Activated CD4-positive, alpha-beta T cell treated with anti-CD3 and anti-CD28 coated beads for 36 hours (primary cell): ENCODE measurements at places on chromosomes 5 and 9.

GRCh38 chr5:109230369-109230768 lies 179.4 kb downstream of the PJA2 start:
- DNase-seq = no peak

DNA sequence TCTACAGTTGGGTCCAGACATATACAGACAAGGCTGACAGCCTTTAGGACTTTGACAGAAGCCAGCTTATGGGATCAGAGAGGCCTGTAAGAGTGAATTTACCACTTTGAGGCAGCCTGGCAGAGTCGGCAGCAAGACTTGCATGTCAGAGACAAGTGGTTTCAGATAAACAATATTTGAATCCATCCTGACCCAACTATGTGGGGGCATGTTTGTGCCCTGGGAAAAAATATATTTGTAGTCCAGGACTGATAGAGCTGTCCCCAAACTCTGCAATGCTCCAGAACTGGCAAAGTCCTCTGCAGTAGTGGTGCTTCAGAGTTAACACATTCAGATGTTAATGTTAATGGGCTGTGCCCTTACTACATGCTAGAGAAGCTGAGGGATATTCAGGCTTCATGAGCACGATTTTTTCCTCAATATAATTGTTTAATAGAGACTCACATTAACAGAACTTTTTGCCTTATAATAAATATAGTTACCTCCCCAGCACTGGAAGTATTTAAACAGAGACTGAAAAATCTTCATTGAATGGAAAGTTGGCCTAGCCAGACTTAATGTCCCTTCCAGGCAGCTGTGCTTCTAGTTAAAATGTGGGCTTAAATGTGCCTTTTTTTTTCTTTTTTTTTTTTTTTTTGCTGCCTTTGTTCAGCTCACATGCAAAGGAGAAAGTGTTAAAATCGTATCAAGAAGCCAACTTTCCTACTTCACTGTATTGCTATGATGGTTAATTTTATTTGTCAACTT lies 42.9 kb downstream of the FEM1C start:
- no peak for DNase-seq

- no peak for DNase-seq
Measured at GRCh38 chr9:87731321-87731720, 5.4 kb downstream of the CTSL start.

DNA sequence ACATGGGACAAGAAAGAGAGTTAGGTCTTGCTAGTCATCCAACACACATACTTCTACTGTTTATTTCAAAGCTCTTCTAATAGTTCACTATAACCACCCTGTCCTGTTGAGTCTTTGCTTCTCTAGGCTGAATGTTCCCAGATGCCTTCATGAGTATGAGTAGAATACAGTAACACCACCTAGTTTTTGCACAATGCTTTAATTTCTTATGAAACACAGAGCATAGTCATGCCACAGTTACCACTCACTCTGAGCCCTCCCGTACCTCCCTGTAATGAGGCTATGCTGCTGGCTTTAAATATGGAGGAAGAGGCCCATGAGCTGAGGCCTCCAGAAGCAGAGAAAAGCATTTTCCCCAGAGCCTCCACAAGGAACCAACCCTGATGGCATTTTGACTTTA lies 75.0 kb upstream of the SLC1A3 start:
- DNase-seq = no peak

- DNase-seq = no peak
Measured at GRCh38 chr5:170478306-170478705, 25.5 kb upstream of the KCNIP1 start.

- DNase-seq = no peak
Measured at GRCh38 chr5:174316326-174316725, 270.8 kb downstream of the NSG2 start.

DNA sequence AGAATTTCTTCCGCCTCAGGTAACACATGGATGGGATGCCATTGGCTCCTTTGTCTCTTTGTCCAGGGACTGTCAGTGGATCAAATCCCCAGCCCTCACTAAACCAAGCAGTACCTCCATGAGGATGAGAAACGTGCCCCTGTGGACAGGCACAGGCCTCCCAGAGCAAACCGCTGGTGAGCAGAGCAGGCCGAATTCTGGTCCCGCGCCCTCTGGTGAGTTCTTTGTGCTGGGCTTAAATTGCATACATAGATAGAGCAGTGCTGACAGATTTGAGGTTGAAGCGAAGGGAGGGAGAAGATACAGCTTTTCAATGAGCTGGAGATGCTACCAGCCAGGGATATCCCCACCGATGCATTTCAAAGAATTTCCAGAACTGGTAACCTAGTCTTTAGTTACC lies 143.8 kb downstream of the HSD17B3 start:
- DNase-seq = no peak

- peak; percentile 23 for DNase-seq
Measured at GRCh38 chr5:32595118-32595517, 9.8 kb downstream of the SUB1 start.

DNA sequence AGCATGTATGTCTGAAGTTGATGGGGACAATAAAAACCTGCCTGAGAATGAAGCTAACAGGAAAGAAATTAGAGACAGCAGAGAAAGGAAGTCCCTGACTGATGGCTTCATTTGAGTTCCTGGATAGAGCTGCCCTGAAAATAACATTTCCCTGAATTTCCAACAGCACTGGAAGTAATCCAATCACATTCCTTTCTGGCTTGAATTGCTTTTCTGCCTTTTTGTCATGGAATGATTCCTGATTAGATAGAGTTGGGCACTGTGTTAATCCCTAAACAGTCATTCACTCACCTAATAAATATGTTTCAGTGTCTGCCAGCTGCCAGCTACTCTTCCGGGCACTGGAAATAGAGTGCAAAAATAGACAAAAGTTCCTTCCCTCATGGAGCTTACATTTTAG lies 30.0 kb upstream of the SH3RF2 start:
- no peak for DNase-seq

GRCh38 chr5:131899686-131900085 lies 45.8 kb downstream of the MEIKIN start:
- DNase-seq = no peak

DNA sequence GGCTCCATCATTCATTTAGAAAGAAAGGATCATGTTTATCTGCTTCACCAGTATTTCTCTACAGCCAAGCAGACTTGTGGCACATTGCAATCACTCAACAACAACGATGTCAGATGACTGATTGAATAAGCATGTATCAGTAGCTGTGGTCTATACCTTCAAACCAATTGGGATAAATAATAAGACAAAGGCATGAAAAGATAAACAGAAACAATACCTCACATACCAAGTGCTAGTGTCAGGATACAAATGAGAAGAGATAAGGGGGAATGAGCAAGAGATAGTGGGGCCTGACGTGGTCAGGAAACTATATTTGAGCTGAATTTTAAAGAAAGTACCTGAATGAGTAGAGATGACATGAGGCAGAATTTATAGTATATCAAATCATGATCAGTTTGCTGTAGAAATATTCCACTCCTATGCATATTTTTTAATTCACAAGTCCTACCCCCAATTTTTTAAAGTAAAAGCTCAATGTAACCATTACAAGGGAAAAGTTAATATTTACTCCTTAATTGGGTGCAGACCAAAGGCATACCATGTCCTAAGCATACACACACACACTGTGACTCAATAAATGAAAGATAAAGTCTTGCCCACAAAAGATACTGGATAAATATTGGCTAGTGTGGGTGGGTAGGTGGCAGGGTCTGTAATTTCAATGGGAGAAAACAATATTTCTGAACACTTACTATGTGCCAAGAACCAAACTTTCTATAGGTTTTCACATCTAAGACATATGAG lies 284.5 kb downstream of the SPOCK1 start:
- DNase-seq = no peak

DNA sequence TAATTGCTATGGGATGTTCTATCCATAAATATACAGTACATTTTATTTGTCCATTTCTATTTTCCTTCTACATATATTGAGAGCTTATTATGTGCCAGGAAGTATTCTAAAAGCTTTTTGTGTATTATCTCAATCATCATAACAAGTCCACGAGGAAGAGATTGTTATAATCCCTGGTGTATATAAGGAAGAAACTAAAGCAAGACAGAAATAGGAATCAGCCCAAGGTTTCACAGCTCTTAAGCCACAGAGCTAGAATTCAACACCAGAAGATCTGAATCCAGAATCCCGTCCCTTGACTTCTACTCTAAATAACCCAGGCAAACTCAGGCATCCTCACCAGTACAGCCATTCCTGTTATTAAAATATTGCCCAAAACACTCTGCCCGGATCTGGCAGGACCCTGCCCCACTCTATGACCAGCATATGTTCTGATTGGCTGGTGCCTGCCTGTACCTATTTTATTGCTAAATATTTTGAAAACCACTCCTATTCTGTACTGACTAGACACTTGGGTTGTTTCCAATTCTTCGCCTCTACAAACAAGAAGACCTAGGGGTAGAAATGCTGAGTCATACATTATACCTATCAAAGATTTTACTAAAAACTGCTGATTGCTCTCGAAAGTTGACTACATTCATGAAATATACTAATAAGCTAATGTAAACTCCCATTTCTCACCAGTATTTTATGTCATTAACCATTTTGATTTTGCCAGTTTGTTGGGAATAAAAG lies 297.4 kb downstream of the ENC1 start:
- no peak for DNase-seq

GRCh38 chr5:17896605-17897004 lies 262.3 kb downstream of the TAF11L14 start:
- no peak for DNase-seq

DNA sequence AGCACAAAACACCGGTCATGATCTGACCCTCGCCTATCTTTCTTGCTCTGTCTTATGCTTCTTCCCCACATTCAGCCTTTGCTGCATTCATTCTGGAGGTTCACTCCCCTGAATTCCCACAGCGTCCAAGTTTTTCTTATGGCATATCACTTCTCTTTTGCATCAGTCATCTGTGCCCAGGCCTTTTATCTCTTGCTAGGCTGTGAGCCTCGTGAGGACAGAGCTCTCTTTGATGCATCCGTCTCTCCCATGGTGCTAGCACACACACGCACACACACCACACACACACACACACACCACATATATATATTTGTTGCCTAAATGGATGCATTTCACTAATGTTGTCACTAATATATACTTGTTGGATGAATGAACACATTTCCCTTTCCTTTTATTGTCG lies 45.8 kb upstream of the ATG10 start:
- DNase-seq = no peak

- no peak for DNase-seq
Measured at GRCh38 chr9:137055385-137056364, 1.8 kb upstream of the ENTPD2 start.

- DNase-seq = no peak
Measured at GRCh38 chr5:109351988-109352864, 57.5 kb downstream of the PJA2 start.

DNA sequence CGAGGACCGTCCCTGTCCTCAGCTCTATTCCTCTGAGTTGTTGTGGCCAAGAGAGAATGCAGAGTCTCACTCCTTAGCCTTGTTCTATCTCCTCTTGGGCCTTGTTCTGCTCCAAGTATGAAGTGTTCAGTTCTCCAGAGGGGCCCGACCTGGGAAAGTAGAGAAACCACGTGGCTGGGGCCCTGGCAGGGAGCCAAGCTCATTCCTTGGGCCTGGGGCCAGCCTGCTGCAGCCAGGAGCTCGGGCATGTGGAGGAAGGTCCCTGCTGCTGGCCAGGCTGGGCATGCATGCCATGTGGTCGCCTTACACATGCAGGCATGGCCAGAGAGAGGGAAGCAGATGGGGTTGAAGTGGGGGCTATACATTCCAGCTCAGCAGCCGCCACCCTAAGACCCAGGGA lies 60.7 kb downstream of the COL27A1 start:
- no peak for DNase-seq

- DNase-seq = no peak
Measured at GRCh38 chr9:123327697-123328100, 28.3 kb upstream of the CRB2 start.
